ENCODE measurements at places on chromosomes 12 and 14.
A peak's percentile ranks its signal among the peaks of the same experiment; 100 is the strongest.

GRCh38 chr14:99908653-99909250 lies 115.5 kb downstream of the EML1 start:
- no peak for DNase-seq

- DNase-seq = no peak
These were observed 26.8 kb downstream of the RIC8B start for GRCh38 chr12:106801167-106801708.

DNA sequence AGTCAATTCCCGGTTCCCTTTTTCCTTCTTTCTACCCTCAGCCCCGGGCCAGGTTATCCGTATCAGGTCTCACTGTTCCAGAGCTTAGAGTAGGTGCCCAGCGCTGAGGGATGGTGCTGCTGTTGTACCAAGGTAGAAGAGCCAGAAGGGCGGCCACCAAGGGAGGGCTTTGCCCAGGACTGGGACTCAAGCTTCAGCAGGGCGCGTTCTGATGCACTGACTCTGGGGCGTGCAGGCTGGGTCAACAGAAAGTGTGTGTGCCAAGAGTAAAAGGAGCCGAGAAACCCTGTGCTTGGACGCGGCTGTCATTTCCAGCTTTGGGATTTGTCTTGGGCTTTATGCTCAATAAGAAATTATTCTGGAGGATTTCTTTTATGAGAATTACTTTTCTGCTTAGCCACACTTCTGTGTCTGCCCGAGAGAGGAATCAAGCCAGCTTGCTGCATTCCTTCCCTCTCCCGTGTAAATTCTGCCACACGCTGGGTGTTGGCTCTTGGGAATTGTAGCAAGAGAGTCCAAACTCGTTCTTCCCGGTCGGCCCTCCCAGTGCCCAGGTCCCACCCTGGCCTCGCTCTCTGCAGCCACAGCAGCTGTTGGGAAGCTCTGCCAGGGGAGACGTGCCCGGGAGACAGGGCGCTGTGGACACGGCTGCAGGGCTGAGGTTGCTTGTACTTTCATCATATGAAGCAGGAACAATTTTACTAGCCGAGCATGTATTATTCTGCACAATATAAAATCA lies 98.0 kb downstream of the FBXL14 start:
- no peak for DNase-seq

GRCh38 chr12:1108276-1108675 lies 117.3 kb downstream of the ERC1 start:
- DNase-seq = no peak

- DNase-seq = peak; percentile 73
These were observed 59.4 kb downstream of the DDX51 start for GRCh38 chr12:132084621-132085290.

DNA sequence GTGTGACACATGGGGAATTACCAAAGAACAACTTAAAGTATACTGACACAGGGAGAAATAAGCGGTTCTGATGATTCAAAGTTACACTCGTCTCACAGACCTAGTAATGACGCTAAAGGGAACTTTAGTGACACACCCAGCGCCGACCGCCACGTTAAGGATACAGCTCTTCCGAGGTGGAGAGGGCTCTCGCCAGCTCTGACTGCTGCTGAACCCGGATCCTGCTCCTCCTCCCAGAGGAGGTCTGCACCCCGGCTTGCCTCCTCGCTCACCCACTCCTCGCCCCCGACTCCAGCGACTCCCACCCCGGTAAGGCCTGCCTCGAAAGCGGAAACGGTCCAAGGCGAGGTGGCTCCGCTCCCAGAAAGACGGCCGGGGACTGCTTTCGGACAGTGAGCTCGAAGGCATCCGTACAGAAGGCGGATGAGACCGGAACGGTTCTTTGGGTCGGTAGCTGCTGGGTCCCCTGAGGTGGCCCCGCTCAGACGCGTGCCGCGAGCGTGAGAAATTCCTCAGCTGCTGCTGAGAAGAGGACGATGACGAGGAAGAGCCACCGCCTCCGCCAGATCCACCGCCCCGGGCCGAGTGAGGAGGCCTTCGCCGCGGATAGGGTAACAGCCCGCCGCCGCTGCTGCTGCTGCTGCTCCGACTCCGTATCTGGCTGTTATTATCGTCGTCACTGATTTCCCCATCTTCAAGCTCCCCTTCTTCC lies 643 bp downstream of the ZFC3H1 start:
- peak; percentile 60 for DNase-seq
